ENCODE measurements at places on chromosomes 13 and 19. TPM values are rescaled to one million over a fixed set of nuclear protein-coding genes. Genes with fewer than 3 reads are reported as not detected.

- no peak for DNase-seq
Observed at GRCh38 chr13:21573920-21574712, 29.9 kb downstream of the MICU2 start.

Gene C13orf42
- total RNA-seq = not detected

GRCh38 chr13:32783067-32783466 lies 196.8 kb downstream of the PDS5B start:
- DNase-seq = peak; percentile 12

Gene GARIN5A
- 0.66 TPM for total RNA-seq

DNA sequence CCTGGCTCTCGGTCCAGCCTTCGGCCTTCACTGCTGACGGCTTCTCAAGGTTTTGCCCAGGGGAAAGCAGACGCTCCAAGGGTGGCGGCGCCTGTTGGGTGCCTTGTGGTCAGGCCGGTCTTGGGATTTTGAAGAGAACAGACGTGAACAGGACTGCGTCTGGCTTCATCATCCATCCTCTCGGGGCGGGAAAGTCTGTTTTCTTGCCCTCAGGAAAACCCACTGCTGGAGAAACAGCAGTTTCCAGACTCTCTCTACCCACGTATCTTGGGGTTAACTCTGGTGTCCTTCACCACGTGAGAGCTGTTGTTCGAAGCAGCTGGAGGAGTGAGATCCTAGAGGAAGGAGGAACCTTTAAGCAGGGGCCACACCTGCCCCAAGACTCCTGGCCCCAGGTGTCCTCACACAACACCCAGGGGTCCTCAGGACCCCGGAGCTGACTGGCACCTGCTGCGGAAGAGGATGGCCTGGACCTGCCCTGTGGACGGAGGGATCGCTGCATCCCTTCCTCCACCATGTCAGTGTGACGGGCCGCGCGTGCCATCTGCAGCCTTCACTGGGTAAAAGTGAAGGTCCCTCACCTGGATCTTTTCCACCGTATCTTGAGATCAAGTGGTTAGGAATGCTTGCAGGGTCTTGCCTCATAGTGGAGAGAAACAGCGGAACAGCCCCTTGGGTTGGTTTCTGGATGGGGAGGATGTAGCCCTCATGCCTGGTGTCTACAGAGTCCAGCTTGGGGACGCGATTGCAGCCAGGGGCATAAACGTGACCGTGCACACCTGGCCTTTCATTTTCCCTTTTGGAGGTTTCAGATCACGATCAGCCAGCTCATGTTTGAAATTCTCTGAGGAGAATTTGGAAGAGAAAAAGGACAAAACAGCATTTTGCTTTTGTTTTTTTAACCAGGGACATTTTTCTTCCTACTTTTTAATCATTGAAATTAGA lies 69.5 kb upstream of the MCF2L start:
- no peak for DNase-seq

All from fibroblast of lung (primary cell).